Activated CD4-positive, alpha-beta T cell treated with anti-CD3 and anti-CD28 coated beads, Interleukin-2, amount 10 ng/mL, durations not matched to agents 7 days and 5 days (primary cell): ENCODE measurements at places on chromosomes 3 and 15. TPM values are rescaled to one million over a fixed set of nuclear protein-coding genes. Genes with fewer than 3 reads are reported as not detected.

The GPR160 gene
- 6.1 TPM for total RNA-seq

The GRAMD1C gene
- 0.29 TPM for total RNA-seq

The CTXN2 gene
- total RNA-seq, result not detected

The KNL1 gene
- 62.2 TPM for total RNA-seq

The CISH gene
- total RNA-seq, result 300 TPM

The MESP2 gene
- total RNA-seq, result not detected

The CACNA2D2 gene
- total RNA-seq, result 0.62 TPM

The ITIH3 gene
- total RNA-seq, result not detected

The PRICKLE2 gene
- total RNA-seq, result not detected

The NR2E3 gene
- not detected for total RNA-seq

The AADACL2 gene
- not detected for total RNA-seq

The NEK10 gene
- 0.56 TPM for total RNA-seq

The TM6SF1 gene
- 12.5 TPM for total RNA-seq

The MRPL46 gene
- 25.9 TPM for total RNA-seq

The TIGIT gene
- 5.7 TPM for total RNA-seq

The SI gene
- total RNA-seq, result not detected

The CLDN11 gene
- not detected for total RNA-seq

The CYP19A1 gene
- total RNA-seq, result not detected

The GREM1 gene
- not detected for total RNA-seq

The FGD5 gene
- total RNA-seq, result 0.17 TPM

The DPPA2 gene
- not detected for total RNA-seq

The MNS1 gene
- total RNA-seq, result 0.79 TPM

The MED12L gene
- 0.35 TPM for total RNA-seq

The CHRFAM7A gene
- not detected for total RNA-seq

The DGKG gene
- total RNA-seq, result 0.04 TPM
